ENCODE measurements at places on chromosomes 7 and 10. TPM values are rescaled to one million over a fixed set of nuclear protein-coding genes. Genes with fewer than 3 reads are reported as not detected.

BTBD16 gene
- not detected for total RNA-seq

AOAH gene
- not detected for total RNA-seq

AVL9 gene
- 197 TPM for total RNA-seq

GATA3 gene
- total RNA-seq = not detected

CFAP69 gene
- 0.87 TPM for total RNA-seq

NUTM2B gene
- not detected for total RNA-seq

CTBP2 gene
- total RNA-seq = 169 TPM
